ENCODE measurements at places on chromosomes 1 and 21.

DNA sequence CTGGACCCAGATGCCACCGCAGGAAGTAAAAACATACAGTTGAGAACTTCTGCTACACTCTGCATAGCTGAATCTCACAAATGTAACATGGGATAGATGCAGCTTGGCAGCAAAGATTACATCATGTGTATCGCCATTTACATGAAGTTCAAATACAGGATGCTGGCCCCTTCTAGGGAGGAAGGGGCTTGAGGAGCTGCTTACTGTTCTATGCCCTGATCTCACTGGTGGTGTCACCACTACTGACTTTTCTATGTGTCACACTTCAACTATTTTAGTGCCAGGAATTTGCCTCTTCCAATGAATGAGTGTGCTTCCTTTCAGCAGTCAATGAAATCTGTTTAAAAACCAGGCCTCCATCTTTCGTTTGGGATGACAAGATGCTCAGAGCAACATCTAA lies 31.1 kb downstream of the MRAP start:
- DNase-seq = no peak

- DNase-seq = no peak
These were observed 20.2 kb upstream of the PLEKHG5 start for GRCh38 chr1:6511561-6512244.

- no peak for DNase-seq
These were observed 150.9 kb downstream of the ZC3H11B start for GRCh38 chr1:219461981-219462400.

DNA sequence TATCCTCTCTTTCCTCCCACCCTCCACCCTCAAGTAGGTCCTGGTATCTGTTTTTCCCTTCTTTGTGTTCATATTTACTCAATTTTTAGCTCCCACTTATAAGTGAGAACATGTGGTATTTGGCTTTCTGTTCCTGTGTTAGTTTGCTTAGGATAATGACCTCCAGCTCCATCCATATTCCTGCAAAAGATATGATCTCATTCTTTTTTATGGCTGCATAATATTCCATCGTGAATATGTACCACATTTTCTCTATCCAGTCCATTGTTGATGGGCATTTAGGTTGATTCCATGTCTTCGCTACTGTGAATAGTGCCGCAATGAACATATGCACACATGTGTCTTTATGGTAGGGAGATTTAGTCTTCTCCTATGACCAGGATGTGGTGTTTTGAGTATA lies 14.5 kb downstream of the OLIG2 start:
- DNase-seq = no peak

- DNase-seq = no peak
These were observed 4.6 kb upstream of the ETS2 start for GRCh38 chr21:38800924-38801744.

DNA sequence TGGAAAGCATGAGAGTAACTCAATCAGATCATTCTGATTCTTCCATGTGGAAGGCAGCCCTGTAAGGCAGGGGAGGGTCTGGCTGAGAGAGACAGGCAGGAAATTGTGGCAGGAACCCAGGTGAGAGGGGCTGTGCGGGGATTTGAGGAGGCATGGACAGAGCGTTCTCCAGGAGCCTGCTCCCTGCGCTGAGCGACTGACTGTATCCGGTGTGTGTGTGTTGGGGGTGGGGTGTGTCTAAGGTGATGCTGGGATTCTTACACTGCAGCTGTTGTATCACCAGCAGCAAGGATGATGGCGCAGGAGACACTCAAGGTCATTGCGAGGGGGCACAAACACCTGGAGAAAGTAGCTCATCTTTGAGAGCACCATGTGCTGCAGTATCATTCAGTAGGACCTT lies 128.5 kb downstream of the RHOU start:
- DNase-seq = no peak

- DNase-seq = no peak
These were observed 160.7 kb downstream of the LEPR start for GRCh38 chr1:65581119-65581518.

- DNase-seq = no peak
These were observed 3.1 kb upstream of the S100A8 start for GRCh38 chr1:153393926-153394325.

- no peak for DNase-seq
These were observed 10.7 kb downstream of the RIPK4 start for GRCh38 chr21:41755934-41756773.

DNA sequence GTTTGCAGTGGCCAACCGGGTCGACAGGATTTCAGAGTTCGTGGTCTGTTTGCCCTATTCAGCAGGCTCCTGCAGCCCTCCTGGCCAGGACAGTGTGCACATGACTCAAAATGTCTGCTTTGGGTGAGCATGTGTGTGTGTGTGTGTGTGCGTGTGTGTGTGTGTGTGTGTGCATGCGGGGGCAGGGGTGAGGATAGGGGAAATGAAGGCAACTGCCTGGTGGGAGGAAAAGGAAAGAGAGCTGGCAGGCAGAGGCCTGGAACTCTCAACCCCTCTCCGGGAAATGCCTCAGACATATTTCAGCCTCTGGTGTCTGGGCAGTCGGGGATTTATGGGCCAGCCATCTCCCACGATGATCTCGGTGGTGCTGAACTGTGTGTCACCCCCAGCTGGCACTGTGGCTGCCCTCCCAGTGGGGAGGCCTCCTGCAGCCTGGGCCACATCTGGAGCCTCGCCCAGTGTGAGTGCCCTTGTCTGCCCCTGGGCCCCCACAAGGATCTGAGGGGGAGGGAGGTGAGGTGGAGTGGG lies 15.2 kb downstream of the CDCP2 start:
- no peak for DNase-seq

- DNase-seq = no peak
These were observed 13.5 kb downstream of the CYP4B1 start for GRCh38 chr1:46812065-46812963.

- DNase-seq = no peak
These were observed 68.5 kb downstream of the NIBAN1 start for GRCh38 chr1:184905601-184906322.

DNA sequence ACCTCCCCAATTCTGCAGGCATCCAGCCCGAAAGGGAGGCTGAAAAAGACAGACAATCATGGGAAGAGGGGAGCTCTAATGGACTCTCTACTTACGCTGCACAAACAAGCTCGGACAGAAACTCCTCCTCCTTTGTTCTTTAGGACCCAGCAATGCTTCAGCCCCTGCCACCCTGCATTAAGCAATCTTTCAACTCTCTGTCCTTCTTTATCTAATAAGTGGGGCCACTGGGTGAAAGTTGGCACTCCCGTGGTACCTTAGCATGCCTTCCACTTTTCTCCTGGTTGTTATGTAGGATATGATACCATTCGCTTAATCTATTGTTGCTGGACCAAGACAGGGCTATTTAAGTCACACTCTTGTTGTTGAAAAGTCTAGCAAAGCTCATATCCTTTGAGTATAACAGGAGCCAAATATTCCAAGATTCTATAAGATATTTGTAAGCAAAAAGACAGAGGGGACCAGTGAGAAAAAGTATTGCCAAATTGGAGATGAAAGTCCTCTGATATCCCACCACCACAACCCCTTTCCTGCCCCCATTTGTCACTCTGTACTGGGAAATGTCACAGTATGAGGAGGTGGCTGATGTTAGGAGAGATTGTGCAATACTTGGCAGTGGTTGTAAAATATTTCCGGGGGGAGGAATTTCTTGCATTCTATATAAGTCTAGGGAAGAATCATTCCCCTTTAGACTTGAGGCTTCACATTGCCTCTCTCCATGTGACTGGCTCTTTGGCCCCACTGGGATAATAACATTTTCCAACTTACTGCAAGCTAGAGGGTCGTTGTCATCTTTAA lies 137.3 kb upstream of the GJB5 start:
- DNase-seq = no peak

DNA sequence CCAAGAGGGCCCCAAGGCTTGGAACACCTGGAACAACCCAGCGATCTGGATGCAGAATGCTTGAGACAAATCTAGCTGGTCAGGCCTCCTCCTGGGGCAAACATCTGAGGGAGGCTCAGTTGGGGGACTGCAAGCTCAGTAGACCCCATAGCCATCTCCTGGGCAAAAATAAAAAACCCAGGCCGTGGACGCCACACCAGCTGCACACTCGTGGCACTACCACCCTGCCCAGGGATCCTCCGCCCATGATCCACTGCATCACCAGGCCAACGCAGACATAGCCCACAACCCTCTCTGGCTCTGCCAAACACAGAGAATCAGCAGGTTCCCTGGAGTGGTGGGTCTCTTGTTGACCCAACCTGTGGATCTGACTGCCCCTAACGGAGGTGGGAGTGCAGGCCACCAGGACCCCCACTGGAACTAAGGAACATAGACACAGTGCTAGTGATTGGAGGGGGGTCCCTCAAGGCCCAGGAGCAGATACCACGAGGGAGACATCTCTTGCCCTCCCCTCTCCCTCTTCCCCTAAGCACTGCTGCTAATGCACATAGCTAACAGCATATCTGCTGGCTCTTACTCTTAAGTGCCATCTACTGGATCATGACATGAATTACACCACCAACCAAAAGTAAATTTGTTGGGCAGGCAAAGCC lies 147.2 kb downstream of the CHD1L start:
- DNase-seq = no peak

- DNase-seq = no peak
These were observed 361.7 kb downstream of the PDE4B start for GRCh38 chr1:66154394-66154793.

GRCh38 chr1:168637350-168637991 lies 61.1 kb downstream of the XCL1 start:
- no peak for DNase-seq

DNA sequence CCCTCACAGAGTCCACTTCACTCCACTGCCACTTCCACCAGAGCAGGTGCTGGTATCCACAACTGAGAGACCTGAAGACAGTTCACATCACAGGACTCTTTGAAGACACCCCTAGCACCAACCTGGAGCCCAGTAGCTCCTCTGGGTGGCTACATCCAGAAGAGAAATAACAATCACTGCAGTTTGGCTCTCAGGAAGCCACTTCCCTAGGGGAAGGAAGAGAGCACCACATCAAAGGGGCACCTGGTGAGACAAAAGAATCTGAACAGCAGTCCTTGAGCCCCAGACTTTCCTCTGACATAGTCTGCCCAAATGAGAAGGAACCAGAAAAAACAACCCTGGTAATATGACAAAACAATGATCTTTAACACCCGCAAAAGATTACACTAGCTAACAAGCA lies 113.2 kb downstream of the TENT5C start:
- DNase-seq = no peak

GRCh38 chr1:20147846-20148570 lies 8.9 kb downstream of the PLA2G2F start:
- DNase-seq = no peak

GRCh38 chr1:103525114-103525606 lies 339 bp upstream of the RNPC3 start:
- no peak for DNase-seq

- DNase-seq = no peak
These were observed 264.0 kb downstream of the CTH start for GRCh38 chr1:70674941-70675685.

GRCh38 chr1:113783254-113784103 lies 24.2 kb upstream of the PHTF1 start:
- DNase-seq = no peak

- no peak for DNase-seq
These were observed 380 bp downstream of the COL18A1 start for GRCh38 chr21:45405271-45405818.

GRCh38 chr1:181986907-181987305 lies 74.6 kb downstream of the ZNF648 start:
- no peak for DNase-seq

DNA sequence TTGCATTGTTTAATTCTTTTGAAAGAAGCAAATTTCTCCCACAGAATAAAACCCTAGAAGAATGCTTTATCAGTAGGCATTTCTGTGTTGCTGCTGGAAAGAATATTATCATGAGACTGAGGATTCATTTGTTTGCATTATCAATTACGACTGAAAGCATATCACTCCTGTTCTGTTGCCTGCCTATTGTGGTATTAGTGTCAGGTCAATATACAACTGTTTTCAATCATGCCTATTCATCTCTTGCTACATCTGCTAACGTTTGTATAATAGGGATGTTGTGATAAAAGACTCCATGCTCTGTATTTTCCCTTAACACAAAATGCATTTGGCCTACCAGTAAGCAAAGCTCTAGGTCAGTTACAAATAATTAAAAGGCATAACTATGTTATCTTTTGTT lies 221.5 kb downstream of the PTPRC start:
- DNase-seq = no peak

DNA sequence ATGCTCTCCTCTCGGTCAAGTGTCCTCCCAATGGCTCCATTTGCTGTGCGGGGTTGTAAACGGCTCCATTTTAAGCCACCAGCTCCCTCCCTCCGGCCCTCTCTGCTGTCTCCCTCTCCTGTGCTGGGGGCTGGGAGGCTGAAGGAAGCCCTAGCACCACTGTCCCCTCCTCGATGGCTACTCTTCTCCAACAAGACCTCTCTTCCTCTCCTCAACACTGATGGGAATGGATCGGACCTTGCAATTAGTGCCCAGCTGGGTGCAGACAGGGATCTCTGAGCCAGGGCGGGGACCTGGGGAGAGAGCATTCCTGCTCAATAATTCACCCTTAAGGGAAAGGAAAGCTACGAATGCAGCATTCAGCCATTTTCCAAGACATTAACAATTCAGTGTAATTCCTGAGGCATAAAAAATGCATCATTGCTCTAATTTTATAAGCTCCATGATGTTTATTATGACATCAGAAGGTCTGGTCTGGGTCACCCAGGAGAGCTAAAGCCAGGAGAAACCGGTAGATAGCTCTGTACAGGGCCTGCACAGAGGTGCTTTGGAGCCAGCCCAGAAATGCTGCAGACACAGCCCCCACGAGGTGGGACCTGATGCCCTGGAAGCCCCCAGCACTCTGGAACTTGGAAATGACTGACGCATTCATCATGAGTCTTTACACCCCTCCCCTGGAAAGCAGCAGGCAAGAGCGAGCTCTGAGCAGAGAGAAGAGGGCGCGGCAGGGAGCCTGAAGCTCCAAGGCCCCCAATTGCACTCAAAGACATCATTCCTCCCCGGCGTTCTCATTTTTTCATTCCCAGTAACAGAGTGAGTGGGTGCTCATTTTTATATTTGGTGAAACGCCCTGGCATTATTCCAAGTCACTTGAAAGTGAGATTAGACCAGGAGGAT lies 76.2 kb upstream of the VAMP3 start:
- no peak for DNase-seq

GRCh38 chr1:173869021-173869359 lies 810 bp downstream of the ZBTB37 start:
- no peak for DNase-seq

GRCh38 chr1:88341447-88341846 lies 342.6 kb upstream of the PKN2 start:
- DNase-seq = no peak

All from stimulated activated CD8-positive, alpha-beta memory T cell treated with anti-CD3 and anti-CD28 coated beads, Interleukin-4, amount 100 ng/mL, for 1 hour (primary cell).